ENCODE measurements at places on chromosomes 7 and 10. TPM values are rescaled to one million over a fixed set of nuclear protein-coding genes. Genes with fewer than 3 reads are reported as not detected.
A peak's percentile ranks its signal among the peaks of the same experiment; 100 is the strongest.

GRCh38 chr7:999149-999879, 16.3 kb downstream of the CYP2W1 start:
- no peak for DNase-seq
- peaks cover 15% of the 10 kb centered on the region for H3K4me1 ChIP-seq
- H3K27me3 ChIP-seq = no peaks in the 10 kb centered on the region
- H3K27ac ChIP-seq = no peak overlapping the region

DNA sequence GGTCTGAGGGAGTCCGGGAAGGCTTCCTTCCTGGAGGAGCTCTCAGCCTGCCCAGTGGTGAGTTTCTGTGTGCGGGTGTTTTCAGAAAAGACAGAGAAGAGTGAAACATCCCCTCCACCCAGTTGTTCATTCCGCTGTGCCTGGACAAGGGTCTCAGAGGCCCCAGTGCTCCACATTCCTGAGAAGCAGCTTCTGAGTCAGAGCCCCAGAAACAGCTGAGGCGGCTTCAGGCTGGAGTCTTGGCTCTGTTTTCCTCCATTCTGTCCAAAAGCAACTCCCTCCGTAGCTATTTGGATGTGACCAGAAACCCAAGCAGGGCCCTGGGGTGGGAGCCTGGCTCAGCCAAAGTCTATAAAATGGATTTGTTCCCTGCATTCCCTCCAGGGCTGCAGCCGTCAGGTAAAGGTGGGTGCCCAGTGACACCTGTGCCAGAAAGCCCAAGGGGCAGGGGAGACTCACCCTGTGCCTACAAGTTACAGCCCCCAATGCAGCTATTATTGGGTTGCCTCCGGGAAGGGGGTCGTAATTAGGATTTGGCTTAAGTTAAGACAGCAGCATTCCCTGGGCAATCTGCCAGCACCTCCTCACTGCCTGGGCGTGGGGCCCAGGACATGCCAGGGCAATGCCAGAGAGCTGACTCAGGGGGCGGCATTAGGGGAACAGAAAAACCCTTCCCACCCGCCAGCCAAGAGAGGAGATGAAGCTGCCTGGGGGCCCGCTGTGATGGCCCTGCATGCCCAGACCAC, 13.1 kb upstream of the CAMK2G start:
- no peaks in the 10 kb centered on the region for H3K27me3 ChIP-seq
- peaks cover 34% of the 10 kb centered on the region for H3K4me1 ChIP-seq
- peak overlapping the region; percentile 95 for H3K27ac ChIP-seq

ATRNL1 gene
- total RNA-seq = 7.1 TPM

TYW1B gene
- 10.3 TPM for total RNA-seq

KCNH2 gene
- total RNA-seq = 9.7 TPM

SAMD9 gene
- 6.1 TPM for total RNA-seq
